NCI-H1694 (cell line): ENCODE measurements at places on chromosomes 5 and 9.

DNA sequence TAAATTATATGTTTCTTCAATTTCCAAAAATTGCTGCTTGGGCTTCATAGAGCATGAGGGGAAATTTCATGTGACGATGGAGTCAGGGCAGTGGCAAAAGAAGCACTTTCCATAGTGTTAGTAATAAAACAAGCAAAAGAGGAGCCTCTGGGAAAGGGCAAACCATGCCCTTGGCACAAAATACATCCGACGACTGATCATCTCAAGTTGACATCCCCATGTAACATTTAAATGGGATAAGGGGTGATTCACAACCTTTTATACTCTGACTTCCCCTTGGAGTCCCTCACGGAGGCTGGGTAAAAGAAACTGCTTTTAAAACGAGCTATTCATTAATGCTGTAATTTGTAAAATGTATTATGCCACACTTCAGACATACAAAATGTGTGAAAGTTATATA is 161.4 kb upstream of the DMRT1 start:
- DNase-seq = no peak

- no peak for DNase-seq
Observed at GRCh38 chr5:159175547-159175946, 33.8 kb downstream of the RNF145 start.

DNA sequence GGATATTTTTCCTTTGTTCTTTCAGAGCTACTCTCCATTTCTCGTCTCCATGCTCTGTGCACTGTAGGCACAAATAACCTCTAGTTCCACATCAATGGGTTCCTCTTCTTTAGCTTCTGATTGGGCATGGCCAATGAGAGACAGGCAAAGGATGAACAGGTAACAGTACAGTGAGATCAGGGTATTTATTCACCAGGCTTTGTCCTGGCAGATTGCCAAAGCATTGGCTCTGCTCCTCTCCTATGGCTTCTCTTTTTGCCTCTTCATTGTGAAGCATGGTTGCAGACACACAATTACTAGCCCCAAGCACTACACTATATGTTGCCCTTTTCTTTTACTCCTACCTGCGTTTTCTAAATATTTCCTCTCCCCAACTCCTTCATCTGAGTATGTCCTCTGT is 215.1 kb upstream of the ARRDC3 start:
- no peak for DNase-seq

DNA sequence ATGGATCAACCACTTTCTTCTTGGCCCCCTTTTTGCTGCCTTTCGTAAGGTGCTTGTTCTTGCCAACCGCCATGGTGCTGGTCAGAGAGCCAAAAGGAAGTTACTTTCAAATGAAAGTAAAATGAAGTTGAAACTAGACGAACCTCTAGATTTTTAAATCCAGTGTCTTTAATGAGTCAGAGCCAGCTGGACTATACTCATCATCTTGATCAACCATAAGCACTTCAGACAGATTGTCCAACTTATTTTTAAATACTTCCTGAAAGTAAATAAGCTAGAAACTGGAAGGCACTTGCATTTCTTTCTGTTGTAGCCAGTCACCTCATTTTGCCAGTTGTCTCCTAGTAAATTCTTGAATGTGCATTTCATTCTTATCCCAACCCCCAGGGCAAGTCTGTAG is 48.9 kb downstream of the JMY start:
- DNase-seq = no peak

GRCh38 chr9:88672874-88673689 is 138.1 kb downstream of the NXNL2 start:
- no peak for DNase-seq

DNA sequence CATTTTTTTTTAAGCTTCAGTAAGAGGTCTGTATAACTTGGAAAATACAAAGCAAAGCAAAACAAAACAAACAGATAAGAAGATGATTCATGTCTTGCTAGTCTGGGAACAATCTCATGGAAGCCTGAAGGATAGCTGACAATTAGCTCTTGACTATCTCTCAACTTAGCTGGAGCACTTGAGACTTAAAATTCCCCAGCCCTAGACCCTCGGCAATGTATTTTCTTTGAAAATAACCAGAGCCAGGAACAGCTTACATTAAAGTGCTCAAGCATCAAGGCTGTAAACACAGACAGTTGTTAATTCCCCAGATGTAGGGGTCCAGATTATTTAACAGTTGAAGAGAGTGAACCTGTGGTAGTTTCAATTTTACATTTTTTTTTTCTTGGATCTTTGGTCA is 82.9 kb downstream of the TMEM252 start:
- DNase-seq = no peak

DNA sequence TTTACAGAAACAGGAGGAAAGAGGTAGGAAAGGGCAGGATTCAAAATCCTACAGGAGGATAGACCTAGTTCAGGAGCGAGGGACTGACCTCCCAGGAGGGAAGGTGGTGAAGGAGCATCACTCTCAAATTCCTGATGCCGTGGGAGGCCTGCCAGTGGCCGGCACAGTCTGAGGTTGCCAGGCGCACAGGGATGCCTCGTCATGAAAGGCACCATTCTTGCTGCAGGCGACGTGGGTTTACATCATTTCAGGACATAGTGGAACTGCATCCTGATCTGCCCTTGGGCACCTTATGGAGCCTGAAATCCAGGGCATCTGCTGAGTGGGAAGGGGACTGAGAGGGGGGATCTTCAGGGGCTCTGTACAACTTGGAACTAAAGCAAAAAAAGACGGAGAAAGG is 163.2 kb upstream of the S1PR3 start:
- DNase-seq = no peak

GRCh38 chr5:83428126-83428525 is 43.4 kb upstream of the VCAN start:
- no peak for DNase-seq
